ENCODE measurements at places on chromosomes 7 and 10.

DNA sequence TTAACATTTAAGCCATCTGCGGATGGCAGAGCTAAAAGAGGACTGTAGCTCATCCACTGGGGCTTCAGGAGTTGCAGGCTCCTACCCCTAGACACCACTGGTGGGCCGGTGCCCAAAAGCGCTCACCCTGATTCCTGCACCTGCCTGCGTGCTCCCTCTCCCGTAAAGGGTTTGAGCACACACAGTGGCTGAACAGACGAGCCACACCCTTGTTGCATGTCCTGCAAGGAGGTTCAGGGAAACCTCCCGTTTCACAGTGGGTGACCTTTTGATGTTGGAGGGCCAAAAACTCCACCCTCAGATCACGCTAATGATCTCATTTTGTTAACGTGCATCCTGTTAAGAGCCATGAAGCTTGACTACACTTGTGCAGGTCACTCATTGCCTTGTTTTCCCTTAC is 37.9 kb downstream of the SYPL1 start:
- no peak for DNase-seq

- no peak for DNase-seq
Observed at GRCh38 chr10:36736311-36736710, 389.1 kb upstream of the ANKRD30A start.

DNA sequence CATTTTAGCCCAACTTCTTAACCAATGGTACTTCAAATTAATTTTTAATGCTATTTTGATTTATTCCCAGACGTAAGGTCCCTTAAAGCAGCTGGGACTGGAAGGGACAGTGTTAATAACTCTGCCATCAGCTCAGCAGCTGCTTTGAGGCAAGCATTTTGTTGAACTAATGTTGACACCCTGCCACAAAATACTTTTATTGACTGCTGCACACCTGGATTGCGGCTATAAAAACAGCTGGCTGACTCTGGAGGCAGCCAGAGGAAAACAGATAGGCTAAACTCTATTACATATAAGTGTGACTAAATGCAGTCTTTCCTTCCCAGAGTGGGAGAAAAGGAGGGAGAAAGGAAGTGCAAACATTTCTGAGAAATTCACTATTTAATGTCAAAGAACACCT is 77.6 kb downstream of the ETV1 start:
- DNase-seq: no peak

- DNase-seq: no peak
Observed at GRCh38 chr10:70324339-70324861, 40.6 kb upstream of the NPFFR1 start.

- no peak for DNase-seq
Observed at GRCh38 chr10:129792864-129793263, 171.2 kb downstream of the EBF3 start.

DNA sequence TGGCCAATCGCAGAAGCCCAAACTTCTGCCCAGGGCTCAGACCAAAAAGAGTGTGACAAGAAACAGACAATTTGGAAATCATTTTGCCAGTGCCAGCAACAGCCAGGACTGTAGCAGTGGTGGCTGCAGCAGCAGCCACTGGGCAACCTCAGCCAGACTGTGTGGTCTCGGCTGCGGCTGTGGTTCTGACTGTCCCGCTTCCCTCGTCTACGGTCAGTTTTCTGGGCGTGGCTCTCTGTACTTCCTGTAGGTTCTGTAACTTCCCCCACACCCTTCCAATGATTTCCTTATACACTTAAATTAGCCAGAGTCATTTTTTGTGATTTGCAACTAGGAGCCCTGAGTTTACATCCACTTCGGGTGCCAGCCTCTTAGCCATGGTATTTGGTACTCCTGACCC is 39.9 kb downstream of the CYTH3 start:
- DNase-seq: no peak

DNA sequence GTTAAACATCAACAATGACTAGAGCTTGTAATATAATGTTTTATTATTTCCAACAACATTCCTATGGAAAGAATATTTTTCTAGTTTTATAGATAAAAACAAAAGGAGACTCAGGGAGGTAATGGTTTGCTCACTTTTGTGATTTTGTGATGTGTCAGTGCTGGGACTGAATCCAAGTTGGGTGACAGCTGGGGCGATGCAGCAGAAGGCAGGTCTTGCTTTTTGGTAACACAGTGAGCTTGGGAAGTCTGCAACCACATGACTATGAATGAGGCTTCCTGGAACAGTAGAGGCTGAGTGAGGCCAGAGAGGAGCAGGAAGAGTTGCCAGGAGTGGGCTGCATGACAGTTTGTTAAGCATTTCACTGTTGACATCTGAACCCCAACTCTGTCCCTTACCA is 4.9 kb upstream of the YKT6 start:
- no peak for DNase-seq

- DNase-seq: no peak
Observed at GRCh38 chr7:148717266-148717793, 18.6 kb downstream of the CUL1 start.

DNA sequence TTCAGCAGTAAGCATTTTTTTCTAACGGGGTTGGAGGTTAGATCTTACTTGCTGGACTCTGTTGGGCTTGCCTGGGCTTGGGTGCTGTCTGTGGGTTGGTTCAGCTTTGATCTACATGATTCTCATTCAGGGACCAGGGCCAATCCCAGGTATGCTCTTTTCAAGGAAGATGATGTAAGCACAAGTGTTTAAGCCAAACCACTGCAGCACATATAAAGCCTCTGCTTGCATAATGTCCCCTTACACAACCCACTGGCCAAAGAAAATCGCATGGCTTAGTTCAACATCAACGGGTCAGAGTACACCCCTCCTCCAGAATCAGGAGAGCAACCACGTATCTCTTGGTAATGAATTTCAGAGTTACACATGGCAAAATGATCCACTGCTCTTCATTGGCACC is 83.9 kb downstream of the DNAJB9 start:
- DNase-seq: no peak

- DNase-seq: no peak
Observed at GRCh38 chr10:131609176-131609575, 291.6 kb upstream of the PPP2R2D start.

GRCh38 chr10:78802866-78803265 is 265.9 kb upstream of the ZMIZ1 start:
- no peak for DNase-seq

DNA sequence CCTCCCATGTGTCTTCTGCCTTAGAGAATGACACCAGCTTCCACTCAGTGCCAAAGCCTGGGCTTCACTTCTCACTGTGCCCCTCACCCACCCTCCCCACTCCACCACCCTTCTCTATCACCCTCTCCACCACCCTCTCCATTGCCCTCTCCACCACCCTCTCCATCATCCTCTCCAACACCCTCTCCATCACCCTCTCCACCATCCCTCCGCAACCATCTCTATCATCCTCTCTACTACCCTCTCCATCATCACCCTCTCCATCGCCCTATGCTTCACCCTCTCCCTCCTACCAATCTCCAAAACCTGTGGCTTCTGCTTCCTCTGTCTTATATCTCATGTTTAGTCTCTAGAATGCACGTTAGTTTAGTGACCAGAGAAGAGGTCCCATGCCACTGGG is 91.0 kb upstream of the TMEM72 start:
- DNase-seq: no peak

- no peak for DNase-seq
Observed at GRCh38 chr7:98187138-98187502, 24.1 kb upstream of the BHLHA15 start.

Data from activated CD4-positive, alpha-beta T cell treated with anti-CD3 and anti-CD28 coated beads, Interleukin-2, amount 50 U/mL, for 16 hours (primary cell).